ENCODE measurements at places on chromosomes 6 and 20.

DNA sequence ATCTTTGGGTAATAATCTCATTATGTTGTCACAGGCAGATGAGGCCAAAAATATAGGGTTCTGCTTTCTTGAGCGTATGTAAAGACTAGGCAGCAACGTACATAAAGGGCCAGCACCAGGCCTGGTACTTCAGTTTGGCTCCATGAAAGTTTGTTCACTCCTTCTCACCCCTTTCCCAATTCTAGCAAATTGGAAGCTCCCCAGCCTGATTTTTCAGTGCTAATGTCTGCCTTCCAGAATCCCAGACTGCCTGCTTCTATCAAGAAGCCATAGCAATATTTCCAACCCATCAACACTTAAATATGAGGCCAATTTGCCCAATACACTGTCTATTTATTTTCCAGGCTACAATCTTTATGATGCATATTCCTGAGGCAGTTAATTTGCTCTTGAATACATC lies 93.4 kb upstream of the PTPRT start:
- DNase-seq = no peak

GRCh38 chr6:43771858-43772680 lies 2.1 kb downstream of the VEGFA start:
- peak; percentile 23 for DNase-seq

DNA sequence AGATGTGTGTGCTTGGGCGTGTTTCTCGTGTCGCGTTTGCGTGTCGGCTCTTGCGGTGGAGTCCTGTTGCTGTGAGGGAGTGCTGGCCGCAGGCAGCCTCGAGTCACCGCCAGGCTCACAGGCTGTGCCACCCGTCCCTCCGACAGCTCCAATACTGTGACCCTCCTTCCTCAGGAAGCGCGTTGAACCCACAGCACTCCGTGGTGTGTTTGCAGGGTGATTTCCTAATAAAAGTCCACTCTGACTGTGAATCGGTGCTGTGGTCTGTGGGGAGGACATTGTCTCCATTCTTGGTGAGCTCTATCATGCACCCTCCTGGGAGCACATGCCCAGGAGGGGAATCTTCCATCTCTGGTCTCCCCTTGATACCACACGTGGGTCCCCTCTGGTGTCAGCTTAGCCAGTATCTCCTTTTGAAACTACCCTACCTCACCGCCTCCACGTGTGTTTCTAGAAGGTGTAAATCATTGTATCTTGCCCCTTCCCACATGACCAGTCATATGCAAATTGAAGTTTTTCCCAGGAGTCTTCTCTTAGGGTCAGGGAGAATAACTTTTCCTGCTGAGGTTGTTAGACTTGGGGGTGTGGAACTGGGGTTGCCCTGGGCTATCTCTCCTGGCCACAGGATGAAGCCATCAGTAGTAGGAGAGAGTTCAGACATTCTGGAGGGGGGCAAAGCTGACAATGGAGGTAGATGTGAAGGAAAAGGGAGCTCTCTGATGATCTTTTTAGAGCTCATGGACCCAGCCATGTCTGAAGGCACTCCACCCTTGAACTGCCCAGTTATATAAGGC lies 13.3 kb upstream of the PCMTD2 start:
- DNase-seq = no peak

- no peak for DNase-seq
Observed at GRCh38 chr20:15895560-15896084, 677.6 kb downstream of the KIF16B start.

Data from neuronal stem cell (in vitro differentiated cells).